CD4-positive, alpha-beta T cell treated with Interleukin-17A for 4 hours (primary cell): ENCODE measurements at places on chromosomes 13 and 19.

- no peak for DNase-seq
These were observed 1.6 kb upstream of the KANK2 start for GRCh38 chr19:11198769-11199424.

- no peak for DNase-seq
These were observed 685 bp upstream of the SUPT5H start for GRCh38 chr19:39444598-39445195.

DNA sequence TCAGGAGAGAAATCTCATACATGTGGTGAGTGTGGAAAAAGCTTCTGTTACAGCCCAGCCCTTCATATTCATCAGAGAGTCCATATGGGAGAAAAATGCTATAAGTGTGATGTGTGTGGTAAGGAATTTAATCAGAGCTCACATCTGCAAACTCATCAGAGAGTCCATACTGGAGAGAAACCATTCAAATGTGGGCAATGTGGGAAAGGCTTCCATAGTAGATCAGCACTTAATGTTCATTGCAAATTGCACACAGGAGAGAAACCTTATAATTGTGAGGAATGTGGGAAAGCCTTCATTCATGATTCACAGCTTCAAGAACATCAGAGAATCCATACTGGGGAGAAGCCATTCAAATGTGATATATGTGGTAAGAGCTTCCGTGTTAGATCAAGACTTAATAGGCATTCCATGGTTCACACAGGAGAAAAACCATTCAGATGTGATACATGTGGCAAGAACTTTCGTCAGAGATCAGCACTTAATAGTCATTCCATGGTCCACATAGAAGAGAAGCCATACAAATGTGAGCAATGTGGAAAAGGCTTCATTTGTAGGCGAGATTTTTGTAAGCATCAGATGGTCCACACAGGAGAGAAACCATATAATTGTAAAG lies 15.2 kb downstream of the ZNF221 start:
- no peak for DNase-seq

- no peak for DNase-seq
These were observed 12.1 kb upstream of the HAS1 start for GRCh38 chr19:51735759-51736449.

DNA sequence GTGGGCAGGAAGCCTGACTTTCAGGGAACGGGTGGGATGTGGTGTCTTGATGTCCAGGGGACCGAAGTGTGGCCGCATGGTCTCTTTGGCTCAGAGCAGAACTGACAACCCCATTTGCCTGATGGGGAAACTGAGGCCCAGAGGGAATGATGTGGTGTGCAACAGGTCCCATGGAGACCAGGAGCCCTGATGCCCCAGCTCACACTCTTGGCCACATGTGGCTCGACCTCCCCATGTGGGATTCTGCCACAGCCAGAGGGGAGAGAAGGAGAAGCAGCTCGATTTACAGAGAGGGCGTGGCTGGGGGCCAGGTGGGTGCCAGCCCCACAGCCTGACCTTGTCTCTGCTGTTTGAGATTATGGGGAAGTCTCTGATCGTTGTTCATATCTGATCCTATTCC lies 128.1 kb downstream of the TEX29 start:
- no peak for DNase-seq

GRCh38 chr19:5466814-5467291 lies 11.6 kb downstream of the ZNRF4 start:
- DNase-seq = no peak

GRCh38 chr13:98783856-98784478 lies 31.5 kb upstream of the SLC15A1 start:
- DNase-seq = no peak

DNA sequence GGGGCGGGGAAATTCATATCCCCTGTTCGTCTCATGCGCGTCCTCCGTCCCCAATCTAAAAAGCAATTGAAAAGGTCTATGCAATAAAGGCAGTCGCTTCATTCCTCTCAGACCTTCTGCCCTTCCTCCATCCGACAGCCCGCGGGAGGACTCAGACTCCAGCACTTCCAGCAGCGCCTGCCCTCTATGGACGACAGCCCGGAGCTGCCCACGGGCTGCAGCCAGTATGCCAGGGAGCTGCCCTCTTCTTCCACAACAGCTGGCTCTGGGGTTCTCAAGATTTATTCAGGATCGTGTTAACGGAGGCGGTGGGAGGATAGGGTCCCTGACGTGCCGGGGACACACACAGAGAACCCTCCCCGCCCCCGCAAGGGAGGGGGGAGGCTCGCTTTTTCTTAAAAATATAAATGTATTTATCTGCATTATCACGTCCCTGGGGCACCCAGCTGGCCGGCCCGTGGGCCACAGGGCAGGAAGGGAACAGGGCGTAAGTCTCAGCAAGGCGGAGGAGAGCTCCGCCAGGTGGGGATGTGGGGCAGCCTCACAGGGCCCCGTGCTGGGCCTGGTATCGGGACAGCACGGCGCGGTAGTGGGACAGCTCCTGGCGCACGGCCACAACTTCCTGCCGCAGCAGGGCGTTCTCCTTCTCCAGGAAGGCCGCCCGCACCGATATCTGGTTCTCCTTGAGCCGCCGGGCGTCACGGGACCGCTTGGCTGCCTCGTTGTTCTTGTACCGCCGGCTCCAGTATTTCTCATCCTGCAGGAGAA lies 6.7 kb downstream of the DBP start:
- DNase-seq = no peak

DNA sequence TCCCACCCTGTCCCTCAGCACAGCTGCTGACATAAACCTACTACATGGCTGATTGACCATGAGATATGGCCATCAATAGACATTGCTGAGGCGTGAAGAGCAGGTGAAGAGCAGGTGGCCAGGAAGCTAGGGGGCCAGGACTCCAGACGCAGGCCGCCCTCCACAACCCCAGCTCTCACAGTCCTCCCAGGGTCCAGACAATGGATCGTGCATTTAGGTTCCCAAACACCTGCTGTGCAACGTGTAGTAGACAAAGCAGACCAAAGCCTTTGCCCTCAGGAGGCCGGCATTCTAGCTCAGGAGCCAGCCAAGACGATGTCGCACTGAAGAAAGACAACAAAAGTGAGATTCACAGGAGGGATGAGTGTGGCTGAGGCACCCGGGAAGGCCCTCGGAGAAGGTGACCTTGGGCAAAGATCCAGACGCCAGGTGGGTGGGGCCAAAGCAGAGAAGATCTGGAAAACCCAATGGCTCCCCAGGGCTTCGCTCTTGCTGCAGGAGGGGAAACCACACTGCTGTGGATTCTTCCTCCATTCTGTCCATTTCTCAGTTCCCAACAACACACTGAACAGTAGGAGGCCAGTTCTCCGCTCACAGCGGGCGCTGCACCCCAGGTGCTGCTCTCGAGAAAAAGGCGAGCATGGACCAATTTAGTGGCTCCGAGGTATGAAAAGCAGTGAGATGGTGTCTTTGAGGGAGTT lies 1.4 kb downstream of the FFAR1 start:
- DNase-seq = no peak

GRCh38 chr19:38152461-38153379 lies 71.3 kb downstream of the DPF1 start:
- DNase-seq = no peak

GRCh38 chr19:30896554-30896953 lies 452.7 kb downstream of the TSHZ3 start:
- no peak for DNase-seq

- DNase-seq = no peak
These were observed 3.7 kb downstream of the UBA2 start for GRCh38 chr19:34431681-34432402.

DNA sequence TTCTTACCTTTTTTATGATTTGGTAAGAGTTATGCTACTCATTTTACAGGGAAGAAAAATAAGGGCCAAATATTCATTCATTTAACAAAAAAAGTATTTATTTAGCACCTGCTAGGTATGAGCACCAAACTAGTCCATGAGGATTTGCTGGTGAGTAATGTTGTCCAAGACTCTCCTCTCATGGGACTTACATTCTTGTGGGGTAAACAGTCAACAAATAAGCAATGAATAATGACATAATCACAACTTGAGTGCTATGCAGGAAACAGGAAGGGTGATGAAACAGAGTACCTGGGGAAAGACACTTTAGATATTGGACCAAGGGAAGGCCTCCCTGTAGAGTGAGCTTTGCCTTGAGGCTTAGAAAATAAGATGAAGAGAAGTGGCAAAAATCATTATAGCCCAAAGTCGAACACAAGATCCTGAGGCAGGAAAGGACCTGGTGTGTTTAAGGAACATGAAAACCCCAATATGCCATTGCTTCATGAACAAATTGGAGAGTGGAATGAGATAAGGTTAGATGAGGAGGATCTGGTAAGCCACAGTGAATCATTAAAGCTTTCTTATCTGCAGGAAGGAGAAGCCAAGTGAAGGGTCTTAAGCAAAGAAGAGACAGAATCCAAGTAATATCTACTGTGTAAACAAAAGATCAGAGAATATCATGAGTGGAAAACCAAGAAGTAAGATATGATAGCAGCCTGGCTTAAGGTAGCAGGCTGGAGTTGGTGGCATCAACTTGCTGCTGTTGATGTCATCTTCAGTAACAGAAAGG lies 294.5 kb upstream of the NBEA start:
- DNase-seq = no peak

DNA sequence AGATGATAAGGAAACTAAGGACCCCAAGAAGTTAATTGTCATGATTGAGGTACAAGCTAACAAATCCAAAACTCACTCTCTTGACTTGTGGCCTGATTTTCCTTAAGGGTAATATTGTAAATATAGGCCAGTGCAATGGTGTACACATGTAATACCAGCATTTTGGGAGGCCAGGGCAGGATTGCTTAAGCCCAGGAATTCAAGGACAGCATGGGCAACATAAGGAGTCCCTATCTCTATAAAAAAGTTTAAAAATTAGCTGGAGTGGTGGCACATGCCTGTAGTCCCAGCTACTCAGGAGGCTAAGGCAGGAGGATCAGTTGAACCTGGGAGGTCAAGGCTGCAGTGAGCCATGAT lies 28.7 kb upstream of the GARRE1 start:
- DNase-seq = no peak

DNA sequence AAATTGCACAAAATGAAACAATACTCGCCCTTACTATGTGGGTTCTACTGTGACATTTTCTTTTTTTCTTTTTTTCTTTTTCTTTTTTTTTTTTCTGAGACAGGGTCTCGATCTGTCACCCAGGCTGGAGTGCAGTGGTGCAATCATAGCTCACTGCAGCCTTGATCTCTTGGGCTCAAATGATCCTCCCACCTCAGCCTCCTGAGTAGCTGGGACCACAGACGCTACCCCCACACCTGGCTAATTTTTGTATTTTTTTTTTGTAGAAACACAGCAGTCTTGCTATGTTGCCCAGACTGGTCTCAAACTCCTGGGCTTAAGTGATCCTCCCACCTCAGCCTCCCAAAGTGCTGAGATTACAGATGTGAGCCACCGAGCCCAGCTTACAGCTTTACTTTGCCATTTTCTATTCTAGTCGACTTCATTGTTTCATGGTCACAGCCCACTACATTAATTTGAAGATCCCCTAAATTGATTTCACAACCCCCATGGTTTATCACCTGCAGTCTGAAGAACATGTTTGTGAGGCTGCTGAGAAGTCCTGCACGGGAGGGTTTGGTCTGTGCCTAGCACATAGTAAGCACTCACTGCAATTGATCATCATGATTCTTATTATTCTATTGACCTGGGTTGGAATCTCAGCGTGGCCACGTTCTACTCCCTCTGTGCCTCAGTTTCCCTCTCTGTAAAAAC lies 3.8 kb downstream of the BCL3 start:
- no peak for DNase-seq

GRCh38 chr13:49840266-49840665 lies 47.8 kb upstream of the KPNA3 start:
- no peak for DNase-seq

DNA sequence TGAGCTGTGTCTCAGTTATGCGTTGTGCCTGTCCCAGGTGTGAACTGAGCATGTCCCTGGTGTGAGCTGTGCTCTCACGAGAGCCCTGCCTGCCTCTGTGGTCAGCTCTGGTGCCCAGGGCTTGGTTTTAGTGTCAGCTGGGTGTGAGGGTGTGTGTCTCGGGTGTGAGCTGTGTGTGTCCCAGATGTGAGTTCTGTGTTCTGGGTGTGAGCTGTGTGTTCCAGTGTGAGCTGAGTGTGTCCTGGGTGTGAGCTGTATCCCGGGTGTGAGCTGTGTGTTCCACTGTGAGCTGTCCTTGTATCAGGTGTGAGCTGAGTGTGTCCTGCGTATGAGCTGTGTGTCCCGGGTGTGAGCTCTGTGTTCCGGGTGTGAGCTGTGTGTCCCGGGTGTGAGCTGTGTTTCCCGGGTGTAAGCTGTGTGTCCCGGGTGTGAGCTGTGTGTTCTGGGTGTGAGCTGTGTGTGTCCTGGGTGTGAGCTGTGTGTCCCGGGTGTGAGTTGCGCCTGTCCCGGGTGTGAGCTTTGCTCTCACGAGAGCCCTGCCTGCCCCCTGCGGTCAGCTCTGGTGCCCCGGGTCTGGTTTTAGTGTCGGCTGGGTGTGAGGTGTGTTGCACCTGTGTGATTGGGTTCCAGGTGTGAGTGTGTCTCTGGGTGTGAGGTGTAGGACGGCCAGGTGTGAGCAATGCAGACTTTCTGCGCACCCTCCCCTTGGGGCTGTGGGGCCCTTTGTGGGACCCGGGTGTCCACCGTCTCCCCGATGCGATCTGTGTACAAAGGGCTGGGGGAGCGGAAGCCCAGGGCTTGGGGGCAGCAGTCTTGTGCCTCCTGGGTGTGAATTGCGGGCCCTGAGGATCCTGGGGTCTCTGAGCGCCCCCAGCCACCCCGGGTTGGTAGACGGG lies 7.1 kb upstream of the PEAK3 start:
- DNase-seq = no peak

GRCh38 chr13:27774651-27775050 lies 17.6 kb upstream of the GSX1 start:
- no peak for DNase-seq

- no peak for DNase-seq
These were observed 262.4 kb upstream of the SPRY2 start for GRCh38 chr13:80603351-80603750.

- DNase-seq = no peak
These were observed 411 bp upstream of the KLK15 start for GRCh38 chr19:50833802-50834167.

GRCh38 chr13:110850006-110850405 lies 64.9 kb downstream of the ANKRD10 start:
- no peak for DNase-seq
